Inflammatory macrophage treated with lipopolysaccharide for 1 hour (primary cell): ENCODE measurements at places on chromosomes 1 and 21.

DNA sequence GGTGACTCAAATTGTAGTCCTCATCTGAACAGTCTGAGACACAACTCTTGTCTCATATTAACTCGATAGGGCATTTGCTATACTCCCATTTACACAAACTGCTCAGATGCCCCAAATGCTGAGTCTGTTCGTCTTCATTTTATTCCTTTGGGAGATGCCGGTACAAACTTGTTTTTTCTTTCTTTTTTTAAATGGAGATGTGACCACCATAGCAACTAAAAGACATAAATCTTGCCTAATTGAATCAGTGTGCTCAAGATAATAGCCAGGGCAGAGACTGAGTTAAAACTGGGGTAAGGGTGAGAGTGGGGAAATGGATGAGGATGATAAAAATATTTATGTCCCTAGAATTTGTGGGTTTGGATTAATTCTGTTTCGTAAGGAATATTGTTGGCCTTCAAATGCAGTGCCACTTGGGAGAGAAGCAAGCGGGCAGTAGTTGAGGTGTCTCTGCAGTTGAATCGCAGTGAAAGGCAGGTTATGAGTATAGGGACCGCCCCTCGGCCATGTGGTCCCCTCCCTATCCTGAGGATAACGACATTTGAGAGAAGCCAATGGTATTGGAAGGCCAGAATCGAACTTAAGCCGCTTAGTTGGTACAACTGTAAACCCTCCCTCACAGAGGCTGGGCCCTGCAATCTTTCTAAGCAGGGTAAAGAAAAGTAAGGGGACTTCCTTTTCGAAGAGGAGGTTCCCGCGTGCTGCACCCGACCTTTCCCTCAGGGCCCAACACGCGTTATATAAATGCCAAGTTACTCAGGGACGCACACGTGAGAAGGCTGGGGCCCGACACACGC is 859 bp upstream of the LRRC8B start:
- no peak for DNase-seq

DNA sequence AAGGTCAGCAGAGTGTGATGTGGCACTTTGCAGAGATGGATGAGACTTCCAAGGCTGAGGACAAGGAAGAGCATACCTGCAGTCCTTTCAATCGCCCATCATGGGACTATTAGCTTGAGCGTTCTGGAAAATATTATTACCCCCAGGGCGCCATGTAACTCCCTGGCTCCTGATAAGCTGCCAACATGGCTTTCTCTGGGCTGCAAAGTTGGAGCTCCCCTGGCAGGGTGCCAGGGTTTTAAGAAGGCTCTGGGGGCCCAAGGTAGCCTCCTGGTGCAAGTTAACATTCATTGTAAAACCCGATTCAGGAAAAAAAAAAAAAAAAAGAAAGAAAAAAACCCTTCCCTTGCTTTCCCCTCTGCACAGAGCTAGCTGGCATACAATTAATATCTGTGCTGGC is 196.7 kb downstream of the PBX1 start:
- DNase-seq: no peak

GRCh38 chr1:53076165-53076564 is 14.2 kb downstream of the PODN start:
- DNase-seq: no peak

DNA sequence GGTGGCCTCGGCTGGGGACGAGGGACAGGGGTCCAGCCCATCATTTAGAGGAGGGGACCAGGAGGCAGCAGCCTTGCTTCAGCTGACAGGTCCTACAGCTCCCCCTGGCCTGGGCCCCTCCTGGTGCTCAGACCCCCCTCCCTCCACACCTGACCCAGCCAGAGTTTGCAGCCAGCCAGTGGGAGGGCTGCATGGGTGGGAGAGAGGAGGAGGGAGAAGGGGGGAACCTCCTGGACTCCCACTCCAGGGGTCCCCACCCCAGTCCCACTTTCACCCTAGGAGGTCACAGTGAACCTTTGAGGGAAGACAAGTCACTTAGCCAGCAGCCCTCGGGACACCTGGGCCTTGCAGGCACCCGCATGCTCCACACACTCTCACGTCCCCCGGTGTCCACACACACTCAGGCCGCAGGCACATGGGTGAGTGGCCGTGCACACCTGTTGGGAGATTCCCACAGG is 108.9 kb upstream of the ZBTB40 start:
- DNase-seq: no peak

GRCh38 chr1:189438808-189439207 is 1038.9 kb downstream of the BRINP3 start:
- no peak for DNase-seq

GRCh38 chr1:116902723-116903383 is 6.9 kb upstream of the PTGFRN start:
- no peak for DNase-seq

- DNase-seq: no peak
Observed at GRCh38 chr1:212035835-212036605, 472 bp downstream of the DTL start.

DNA sequence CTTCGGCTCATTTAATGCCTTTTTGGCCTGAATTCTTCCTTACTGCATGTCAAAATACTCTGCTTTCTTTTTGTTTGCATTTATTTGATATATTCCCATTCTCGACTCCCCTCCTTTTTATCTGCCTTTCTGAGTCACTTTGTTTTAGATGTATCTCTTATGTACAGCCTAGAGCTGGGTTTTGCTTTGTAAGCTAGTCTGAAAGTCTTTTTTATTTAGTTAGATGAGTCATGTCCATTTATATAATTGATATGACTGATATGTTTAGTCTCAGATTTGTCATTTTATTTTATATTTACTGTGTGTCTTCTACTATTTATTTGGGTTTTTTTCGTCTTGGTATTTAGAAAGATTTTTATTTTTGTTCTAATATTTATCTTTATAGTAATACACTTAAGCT is 33.6 kb upstream of the GNG5 start:
- no peak for DNase-seq

DNA sequence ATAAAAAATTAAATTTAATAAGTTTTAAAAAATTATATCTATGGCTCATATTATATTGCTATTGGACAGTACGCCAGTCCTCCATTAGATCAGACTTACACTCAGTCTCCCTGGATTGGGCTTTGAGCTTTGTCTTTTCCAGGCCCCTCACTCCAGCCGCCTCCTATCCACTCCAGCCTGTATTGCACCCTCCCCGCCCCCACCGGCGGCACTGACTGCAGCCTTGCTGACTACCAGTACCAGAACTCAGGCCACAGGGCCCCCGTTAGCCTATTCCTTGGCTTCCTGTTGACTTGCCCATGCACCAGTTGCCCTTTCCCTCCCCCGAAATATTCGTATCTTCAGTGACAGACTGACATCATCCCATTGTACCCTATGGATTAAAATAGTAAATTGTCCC is 127.9 kb downstream of the CSMD2 start:
- DNase-seq: no peak

DNA sequence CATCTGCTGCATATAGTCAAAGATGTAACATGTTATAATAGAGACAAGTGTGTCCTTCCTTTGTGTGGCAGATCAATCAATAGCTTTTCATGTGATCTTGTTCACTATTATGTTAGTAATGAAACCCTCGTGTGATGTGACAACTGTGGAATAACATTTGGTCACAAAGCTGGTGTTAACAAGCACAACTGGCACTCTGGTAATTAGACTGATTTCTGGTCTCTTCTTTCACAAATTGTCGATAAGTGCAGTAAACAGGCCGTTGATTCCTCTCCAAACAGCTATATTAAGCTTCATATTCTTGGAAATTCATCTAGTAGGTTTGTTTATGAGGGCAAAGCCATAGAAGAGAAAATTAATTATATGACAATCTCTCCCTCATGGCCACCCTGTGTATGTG is 616.7 kb upstream of the PTBP2 start:
- no peak for DNase-seq

GRCh38 chr1:236010443-236010842 is 54.4 kb downstream of the NID1 start:
- no peak for DNase-seq

GRCh38 chr1:148290881-148291280 is 138.8 kb upstream of the NBPF11 start:
- no peak for DNase-seq

- no peak for DNase-seq
Observed at GRCh38 chr1:48616710-48617109, 144.7 kb upstream of the SPATA6 start.

DNA sequence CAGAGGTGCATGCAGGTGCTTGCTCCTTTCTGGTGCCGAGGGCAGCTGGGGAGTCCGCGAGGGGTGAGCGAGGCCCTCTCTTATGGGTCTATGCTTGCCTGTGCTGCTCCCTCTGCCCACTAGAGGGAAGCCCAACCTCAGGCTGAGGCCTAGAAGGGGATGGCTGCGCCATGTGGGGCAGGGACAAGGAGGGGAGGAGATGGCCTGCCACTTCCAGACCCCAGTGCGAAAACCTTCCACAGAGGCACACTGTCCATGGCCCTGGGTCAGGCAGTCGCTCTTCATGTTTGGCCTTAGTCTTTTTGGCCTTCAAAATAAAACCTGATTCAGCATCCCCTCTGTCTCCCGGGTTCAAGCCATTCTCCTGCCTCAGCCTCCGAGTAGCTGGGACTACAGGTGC is 14.0 kb downstream of the RHBG start:
- peak; percentile 70 for DNase-seq

DNA sequence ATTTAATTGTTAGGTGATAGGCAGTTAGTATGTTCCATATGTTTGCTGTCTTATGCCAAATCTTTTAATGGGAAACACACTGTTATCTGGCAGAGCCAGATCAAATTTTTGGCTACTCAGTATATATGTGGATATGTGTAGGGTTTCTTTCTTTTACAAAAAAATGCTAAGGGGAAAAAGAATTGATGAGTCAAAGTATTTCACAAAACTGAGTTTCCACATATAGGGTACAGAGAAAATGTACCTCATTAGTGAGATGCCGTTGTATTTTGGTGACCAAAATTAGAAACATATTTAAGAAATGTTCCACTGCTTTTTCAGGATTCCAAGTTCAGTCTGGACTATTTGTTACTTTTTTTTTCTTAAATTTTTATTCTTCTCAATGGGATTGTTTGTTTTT is 201.2 kb upstream of the PTGFR start:
- no peak for DNase-seq

DNA sequence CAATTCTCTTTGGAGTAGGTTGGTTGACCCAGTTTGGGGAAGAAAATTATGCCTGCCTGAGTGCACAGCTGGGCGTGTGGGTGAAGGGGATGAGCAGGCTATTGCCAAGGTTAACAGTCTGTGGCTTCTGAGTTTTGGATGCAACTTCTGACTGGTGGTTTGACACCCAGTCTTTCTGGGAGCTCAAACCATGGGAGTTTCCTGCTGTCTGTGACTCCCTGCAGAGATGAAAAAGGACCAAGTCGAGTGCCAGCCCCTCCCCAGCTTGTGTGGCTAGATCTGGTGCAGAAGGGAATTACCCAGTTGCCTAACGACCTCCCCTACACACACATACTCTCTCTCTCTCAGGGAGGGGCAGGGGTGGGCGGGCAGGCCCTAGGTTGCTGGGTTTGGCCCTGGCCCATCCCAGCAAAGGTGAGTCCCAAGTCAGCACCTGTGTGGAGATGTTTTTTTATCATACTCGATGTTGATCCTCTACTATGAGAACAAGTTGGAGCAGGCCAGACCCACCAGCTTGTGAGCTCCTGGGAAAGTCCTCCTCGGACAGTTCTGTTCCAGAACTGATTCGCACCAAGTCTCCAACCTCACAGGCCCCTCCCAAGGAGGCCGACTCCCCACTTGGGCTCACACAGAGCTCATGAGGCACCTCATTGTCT is 28.2 kb downstream of the PKP1 start:
- DNase-seq: peak; percentile 57
